ENCODE measurements at places on chromosomes 13 and 19. TPM values are rescaled to one million over a fixed set of nuclear protein-coding genes. Genes with fewer than 3 reads are reported as not detected.

Gene PSG5
- not detected for total RNA-seq

Gene FFAR1
- total RNA-seq: 0.14 TPM

- H3K4me3 ChIP-seq: no peak within 1 kb of the TSS
- no peak for DNase-seq
- H3K27me3 ChIP-seq: peaks cover 15% of the 10 kb centered on the region
- H3K36me3 ChIP-seq: no peaks in the 10 kb centered on the region
These were observed at the start of gene JSRP1 for GRCh38 chr19:2255982-2256685. JSRP1 (minus strand) TSS chr19:2256417; CDS start chr19:2255314, 1,103 bp downstream.

DNA sequence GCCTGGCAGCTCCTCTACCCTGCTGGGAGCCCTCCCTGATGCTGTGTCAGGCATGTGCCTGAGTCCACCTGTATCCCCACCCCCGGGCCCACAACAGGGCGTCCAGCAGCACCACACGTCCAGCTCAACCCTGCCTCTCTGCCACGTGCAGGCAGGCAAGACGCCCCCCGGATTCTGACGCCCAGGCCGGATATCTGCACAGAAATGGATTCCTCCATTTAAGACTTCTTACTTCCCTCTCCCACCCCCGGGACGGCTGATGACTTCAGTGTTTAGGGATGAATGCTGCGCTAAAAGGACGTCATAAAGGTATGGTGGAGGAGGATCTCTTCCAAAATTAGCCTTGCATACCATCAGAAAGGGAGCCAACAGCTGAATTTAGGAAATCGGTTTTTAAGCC is 10.2 kb downstream of the PEPD start:
- peaks cover 2% of the 10 kb centered on the region for H3K4me1 ChIP-seq
- H3K4me3 ChIP-seq: no peak overlapping the region
- H3K27ac ChIP-seq: no peak overlapping the region
- no peaks in the 10 kb centered on the region for H3K27me3 ChIP-seq
- H3K36me3 ChIP-seq: no peaks in the 10 kb centered on the region
- no peak for DNase-seq

- H3K27me3 ChIP-seq: no peaks in the 10 kb centered on the region
- no peak overlapping the region for H3K4me3 ChIP-seq
- no peaks in the 10 kb centered on the region for H3K36me3 ChIP-seq
- no peak overlapping the region for H3K27ac ChIP-seq
- no peaks in the 10 kb centered on the region for H3K4me1 ChIP-seq
These were observed 631.7 kb upstream of the SGCG start for GRCh38 chr13:22549126-22549525.

- H3K4me1 ChIP-seq: peaks cover 8% of the 10 kb centered on the region
- no peaks in the 10 kb centered on the region for H3K36me3 ChIP-seq
- no peak overlapping the region for H3K4me3 ChIP-seq
- H3K27me3 ChIP-seq: peaks cover 24% of the 10 kb centered on the region
- H3K27ac ChIP-seq: no peak overlapping the region
These were observed 3.7 kb upstream of the CNN1 start for GRCh38 chr19:11534948-11535347.

Gene TGFB1
- total RNA-seq: 127 TPM

DNA sequence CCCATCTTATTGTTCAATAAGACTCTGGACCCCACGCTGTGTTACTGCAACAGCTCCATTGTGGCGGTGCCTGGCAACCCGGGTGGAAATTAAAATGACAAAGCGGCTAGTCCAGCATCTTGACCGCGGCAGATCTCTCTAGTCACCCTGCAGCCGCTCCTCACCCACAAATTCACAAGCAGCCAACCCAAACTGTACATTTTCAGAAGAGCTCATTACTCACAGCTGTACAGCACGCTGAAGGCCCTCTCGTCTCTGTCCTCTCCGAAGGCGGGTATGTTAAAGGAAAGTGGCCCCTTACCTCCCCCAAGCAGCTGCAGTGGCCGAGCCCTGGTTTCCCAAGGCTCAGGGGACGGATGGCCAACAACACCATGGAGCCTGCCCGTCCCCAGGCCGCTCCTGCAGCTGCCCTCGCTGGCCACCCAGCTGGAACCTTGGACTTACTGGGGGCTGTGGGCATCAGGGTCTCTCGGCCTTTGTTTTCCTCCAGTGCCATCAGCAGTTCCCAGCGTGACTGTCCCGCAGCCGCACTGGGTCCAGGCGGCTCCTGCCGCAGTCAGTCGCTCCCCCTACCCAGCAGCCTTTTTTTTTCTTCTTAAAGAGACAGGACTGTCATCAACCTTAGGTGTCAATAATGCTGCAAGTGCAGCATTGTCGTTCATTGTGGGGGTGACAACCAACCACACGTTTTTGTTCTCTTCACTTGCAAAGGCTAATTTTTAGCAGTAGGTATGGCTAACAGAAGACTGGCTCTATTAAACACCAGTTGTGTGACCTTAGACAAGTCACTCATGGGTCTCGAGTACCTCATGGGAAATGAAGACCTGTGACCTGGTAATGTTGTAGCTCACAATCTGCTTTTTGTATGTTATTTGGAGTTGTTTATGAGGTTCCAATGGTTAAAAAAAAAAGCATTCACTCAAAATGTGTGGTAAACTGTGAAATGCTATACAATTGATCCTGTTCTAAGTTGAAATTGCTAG is at the start of gene SACS:
Gene SACS (minus strand): TSS at position 532 of the 983 bp plus-strand sequence. CDS start 22,463 bp downstream, outside the sequence.
- H3K4me1 ChIP-seq: peaks cover 4% of the 10 kb centered on the region
- peaks cover 2% of the 10 kb centered on the region for H3K36me3 ChIP-seq
- peaks cover 39% of the 10 kb centered on the region for H3K27me3 ChIP-seq
- H3K4me3 ChIP-seq: no peak within 1 kb of the TSS
- DNase-seq: peak; percentile 46
- no peak within 1 kb of the TSS for H3K27ac ChIP-seq

GRCh38 chr19:17305517-17306284 is at the start of gene MRPL34:
MRPL34 (plus strand) TSS chr19:17305872; CDS start chr19:17305893, 21 bp downstream.
- no peaks in the 10 kb centered on the region for H3K27me3 ChIP-seq
- peaks cover 42% of the 10 kb centered on the region for H3K4me1 ChIP-seq
- H3K36me3 ChIP-seq: peaks cover 17% of the 10 kb centered on the region
- H3K4me3 ChIP-seq: peak within 1 kb of the TSS; percentile 91
- peak within 1 kb of the TSS; percentile 93 for H3K27ac ChIP-seq

Gene CEACAM16
- not detected for total RNA-seq

DNA sequence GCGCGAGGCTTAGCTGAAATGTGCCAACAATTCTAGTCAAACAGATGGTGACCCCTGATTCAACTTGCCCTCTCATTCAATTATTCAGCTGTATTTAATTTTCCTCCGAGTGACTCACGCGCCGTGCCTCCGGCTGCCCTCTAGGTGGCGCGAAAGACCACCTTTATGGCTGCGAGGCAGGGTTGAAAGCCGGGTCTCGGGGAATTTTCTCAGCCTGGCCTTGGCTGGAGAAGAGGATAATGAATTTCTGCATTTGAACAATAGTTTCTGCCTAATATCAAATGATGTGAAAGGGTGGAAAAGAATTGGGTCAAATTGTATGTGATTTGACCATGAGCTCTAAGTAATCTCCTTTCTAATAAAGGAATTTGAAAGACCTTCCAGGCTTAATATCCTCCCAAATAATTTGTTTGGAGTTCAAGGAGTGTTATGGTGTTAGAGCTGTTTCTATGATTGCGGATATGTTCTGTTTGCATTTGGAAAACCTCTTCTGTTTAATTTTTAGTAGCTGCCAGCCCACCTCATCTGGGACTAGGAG is 310.9 kb downstream of the ZNF536 start:
- peak; percentile 85 for DNase-seq
- H3K27ac ChIP-seq: no peak overlapping the region
- no peak overlapping the region for H3K4me3 ChIP-seq
- peaks cover 13% of the 10 kb centered on the region for H3K27me3 ChIP-seq

DNA sequence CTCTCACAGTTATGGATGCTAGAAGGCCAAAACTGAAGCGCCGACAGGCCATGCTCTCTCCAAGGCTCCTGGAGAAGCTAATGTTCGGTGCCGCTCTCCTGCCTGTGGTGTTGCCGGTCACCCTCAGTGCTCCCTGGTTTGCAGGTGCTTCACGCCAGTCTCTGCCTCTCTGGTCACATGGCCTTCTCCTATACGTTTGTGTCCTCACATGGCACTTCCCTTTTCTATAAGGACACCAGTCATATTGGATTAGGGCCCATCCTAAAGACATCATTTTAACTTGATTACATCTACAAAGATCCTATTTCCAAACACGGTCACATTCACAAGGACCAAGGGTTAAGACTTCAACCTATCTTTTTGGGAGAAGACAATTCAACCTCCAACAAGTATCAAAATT is 671.3 kb upstream of the ARGLU1 start:
- DNase-seq: no peak
- H3K27ac ChIP-seq: no peak overlapping the region
- no peaks in the 10 kb centered on the region for H3K27me3 ChIP-seq

DNA sequence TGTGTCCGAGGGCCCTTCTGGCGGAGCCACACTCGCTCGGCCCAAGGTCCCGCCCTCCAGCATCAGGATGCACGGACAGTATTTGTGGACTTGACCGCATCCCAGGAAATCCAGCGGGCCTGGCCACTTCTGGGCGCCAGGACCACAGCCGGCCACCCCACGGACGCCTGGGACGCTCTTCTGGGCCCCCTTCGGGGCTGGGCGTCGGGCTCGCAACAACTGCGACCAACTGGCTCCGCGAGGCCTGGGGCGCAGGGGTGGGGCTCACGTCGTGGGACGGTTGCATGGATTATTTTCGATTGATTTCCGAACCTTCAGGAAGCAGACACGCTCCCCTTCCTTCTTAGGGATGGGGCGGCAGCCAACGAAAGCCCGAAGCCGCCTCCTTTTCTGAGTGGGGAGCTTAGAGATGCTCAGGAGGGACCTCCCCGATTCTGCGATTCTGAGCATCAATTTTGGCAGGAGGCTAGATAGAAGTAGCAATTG is 521 bp upstream of the NUP58 start:
- peak overlapping the region; percentile 96 for H3K27ac ChIP-seq
- peaks cover 34% of the 10 kb centered on the region for H3K36me3 ChIP-seq
- H3K27me3 ChIP-seq: peaks cover 22% of the 10 kb centered on the region

GRCh38 chr19:49200238-49200862 is 42.8 kb downstream of the TRPM4 start:
- peaks cover 3% of the 10 kb centered on the region for H3K27me3 ChIP-seq
- no peak overlapping the region for H3K27ac ChIP-seq
- no peaks in the 10 kb centered on the region for H3K36me3 ChIP-seq
- H3K4me3 ChIP-seq: no peak overlapping the region
- DNase-seq: no peak

Gene IGFL3
- total RNA-seq: not detected

Gene VSTM1
- total RNA-seq: not detected

GRCh38 chr19:37537391-37537947 is 30.7 kb downstream of the ZNF793 start:
- no peak for DNase-seq
- H3K4me3 ChIP-seq: no peak overlapping the region
- no peaks in the 10 kb centered on the region for H3K4me1 ChIP-seq
- no peak overlapping the region for H3K27ac ChIP-seq
- H3K36me3 ChIP-seq: peaks cover 18% of the 10 kb centered on the region
- H3K27me3 ChIP-seq: no peaks in the 10 kb centered on the region

DNA sequence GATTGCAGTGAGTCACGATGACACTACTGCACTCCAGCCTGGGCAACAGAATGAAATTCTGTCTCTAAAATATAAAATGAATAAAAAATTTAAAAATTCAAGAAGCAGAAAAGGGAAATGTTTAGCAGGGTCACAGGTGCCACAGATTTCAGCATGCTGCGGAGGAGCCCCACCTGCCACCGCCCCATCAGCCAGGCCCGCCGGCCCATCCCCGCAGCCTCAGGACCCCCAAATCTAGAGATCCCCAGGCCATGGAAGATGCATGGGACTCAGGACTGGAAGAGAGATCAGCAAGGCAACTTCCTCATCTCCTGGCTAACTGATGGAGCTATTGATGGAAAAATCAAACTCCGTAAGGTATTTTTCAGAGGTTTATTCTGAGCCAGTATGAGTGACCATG is 208.2 kb downstream of the UQCRFS1 start:
- H3K27me3 ChIP-seq: no peaks in the 10 kb centered on the region
- no peak overlapping the region for H3K4me3 ChIP-seq
- no peak overlapping the region for H3K27ac ChIP-seq
- no peaks in the 10 kb centered on the region for H3K36me3 ChIP-seq
- H3K4me1 ChIP-seq: no peaks in the 10 kb centered on the region

DNA sequence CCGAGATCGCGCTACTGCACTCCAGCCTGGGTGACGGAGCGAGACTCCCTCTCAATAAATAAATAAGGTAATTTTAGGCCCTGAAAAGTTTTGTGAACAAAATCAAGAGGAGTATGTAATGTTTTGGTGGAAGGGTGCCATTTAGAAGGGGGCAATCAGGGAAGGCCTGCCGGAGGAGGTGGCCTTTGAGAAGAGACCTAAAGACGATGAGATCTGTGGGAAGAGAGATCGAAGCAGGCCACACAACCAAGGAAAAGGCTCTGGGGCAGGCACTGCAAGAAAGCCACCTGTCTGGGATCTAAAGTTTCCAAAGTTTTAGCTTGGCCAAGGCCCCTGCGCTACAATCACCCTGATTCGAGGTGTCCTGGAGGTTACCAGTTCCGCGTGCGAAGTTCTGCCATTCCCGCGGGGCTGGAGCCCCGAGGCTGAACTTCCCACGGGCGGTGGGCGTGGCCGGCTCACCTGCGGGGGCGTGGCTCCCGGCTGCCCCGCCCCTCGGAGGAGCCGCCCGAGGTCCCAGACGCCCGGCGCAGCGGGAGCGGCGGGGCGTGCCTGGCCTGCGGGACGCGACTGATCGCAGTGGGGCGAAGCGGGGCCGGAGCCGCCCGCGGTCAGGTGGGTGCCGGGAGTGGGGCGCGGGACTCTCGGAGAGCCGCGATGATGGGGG is at the start of gene KLC3:
Gene KLC3 (plus strand): TSS at position 519 of the 667 bp plus-strand sequence. CDS start 4,792 bp downstream, outside the sequence.
- H3K27me3 ChIP-seq: peaks cover 9% of the 10 kb centered on the region
- H3K36me3 ChIP-seq: no peaks in the 10 kb centered on the region
- no peak within 1 kb of the TSS for H3K27ac ChIP-seq
- peak within 1 kb of the TSS; percentile 64 for H3K4me3 ChIP-seq
- H3K4me1 ChIP-seq: peaks cover 6% of the 10 kb centered on the region

Gene KLK4
- total RNA-seq: not detected

- no peak overlapping the region for H3K27ac ChIP-seq
- H3K27me3 ChIP-seq: peaks cover 13% of the 10 kb centered on the region
- no peaks in the 10 kb centered on the region for H3K36me3 ChIP-seq
- no peaks in the 10 kb centered on the region for H3K4me1 ChIP-seq
- H3K4me3 ChIP-seq: no peak overlapping the region
These were observed 10.3 kb downstream of the CYP2B6 start for GRCh38 chr19:41001243-41001971.

DNA sequence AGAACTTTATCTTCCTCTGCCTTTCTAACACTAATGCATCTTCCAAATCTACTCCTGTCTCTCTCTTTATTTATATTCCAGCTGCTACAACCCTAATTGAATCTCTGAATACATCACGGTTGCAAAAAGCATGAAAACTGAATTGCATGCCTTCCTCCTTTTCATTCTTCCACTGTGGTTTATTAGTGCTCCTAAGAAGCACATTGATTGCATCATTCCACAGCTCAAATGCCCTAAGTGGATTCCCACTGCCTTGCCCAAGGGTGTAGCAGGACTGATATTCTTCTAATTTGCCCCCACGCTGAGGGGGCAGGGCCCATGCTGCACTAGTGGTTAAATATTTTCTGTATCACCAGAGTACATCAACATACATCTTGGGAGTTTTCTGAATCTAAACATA is 640.8 kb downstream of the EFNB2 start:
- no peaks in the 10 kb centered on the region for H3K36me3 ChIP-seq
- H3K27me3 ChIP-seq: no peaks in the 10 kb centered on the region
- DNase-seq: no peak
- no peaks in the 10 kb centered on the region for H3K4me1 ChIP-seq

GRCh38 chr13:37179645-37180044 is 74.2 kb upstream of the CSNK1A1L start:
- H3K27ac ChIP-seq: no peak overlapping the region
- no peak for DNase-seq
- no peaks in the 10 kb centered on the region for H3K4me1 ChIP-seq
- H3K4me3 ChIP-seq: no peak overlapping the region
- no peaks in the 10 kb centered on the region for H3K36me3 ChIP-seq
- H3K27me3 ChIP-seq: no peaks in the 10 kb centered on the region

Gene RANBP3
- 105 TPM for total RNA-seq

Data from activated CD4-positive, alpha-beta T cell treated with anti-CD3 and anti-CD28 coated beads, Interleukin-2, amount 10 ng/mL, durations not matched to agents 24 days and 14 days (primary cell).